Activated naive CD8-positive, alpha-beta T cell treated with anti-CD3 and anti-CD28 coated beads, Interleukin-2, amount 50 U/mL, for 24 hours (primary cell): ENCODE measurements at places on chromosomes 4 and X.

GRCh38 chr4:81470456-81471297, 1.0 kb downstream of the RASGEF1B start:
- peak; percentile 49 for DNase-seq

GRCh38 chr4:5708449-5709206, at the start of gene EVC2:
TSS of gene EVC2 (minus strand) at chr4:5708559. CDS start at chr4:5708513, 46 bp downstream.
- DNase-seq: peak; percentile 19

GRCh38 chrX:21840193-21840545, 752 bp downstream of the MBTPS2 start:
- DNase-seq: peak; percentile 5

GRCh38 chr4:71453531-71453930, 114.7 kb downstream of the SLC4A4 start:
- DNase-seq: no peak

DNA sequence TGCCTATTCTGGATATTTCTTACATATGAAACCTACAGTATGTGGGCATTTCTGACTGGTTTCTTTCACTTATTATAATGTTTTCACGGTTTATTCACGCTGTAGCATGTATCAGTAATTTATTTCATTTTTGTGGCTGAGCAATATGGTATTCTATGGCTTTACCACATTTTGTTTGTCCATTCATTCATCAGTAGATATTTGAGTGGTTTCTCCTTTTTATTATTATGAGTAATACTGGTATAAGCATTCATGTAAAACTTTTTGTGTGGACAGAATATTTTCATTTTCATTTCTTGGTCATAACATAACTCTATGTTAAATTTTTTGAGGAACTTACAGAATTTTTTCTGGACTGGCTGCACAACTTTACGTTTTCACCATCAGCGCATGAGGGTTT, 122.7 kb upstream of the PABPC5 start:
- DNase-seq: no peak
